Gastrocnemius medialis (tissue), 4 donors: ENCODE measurements at places on chromosomes 2 and 18.

GRCh38 chr2:100561191-100561590 lies 1.6 kb upstream of the PDCL3 start:
- no peak for DNase-seq

- DNase-seq = no peak
These were observed 269.0 kb downstream of the ICOS start for GRCh38 chr2:204205538-204205937.

DNA sequence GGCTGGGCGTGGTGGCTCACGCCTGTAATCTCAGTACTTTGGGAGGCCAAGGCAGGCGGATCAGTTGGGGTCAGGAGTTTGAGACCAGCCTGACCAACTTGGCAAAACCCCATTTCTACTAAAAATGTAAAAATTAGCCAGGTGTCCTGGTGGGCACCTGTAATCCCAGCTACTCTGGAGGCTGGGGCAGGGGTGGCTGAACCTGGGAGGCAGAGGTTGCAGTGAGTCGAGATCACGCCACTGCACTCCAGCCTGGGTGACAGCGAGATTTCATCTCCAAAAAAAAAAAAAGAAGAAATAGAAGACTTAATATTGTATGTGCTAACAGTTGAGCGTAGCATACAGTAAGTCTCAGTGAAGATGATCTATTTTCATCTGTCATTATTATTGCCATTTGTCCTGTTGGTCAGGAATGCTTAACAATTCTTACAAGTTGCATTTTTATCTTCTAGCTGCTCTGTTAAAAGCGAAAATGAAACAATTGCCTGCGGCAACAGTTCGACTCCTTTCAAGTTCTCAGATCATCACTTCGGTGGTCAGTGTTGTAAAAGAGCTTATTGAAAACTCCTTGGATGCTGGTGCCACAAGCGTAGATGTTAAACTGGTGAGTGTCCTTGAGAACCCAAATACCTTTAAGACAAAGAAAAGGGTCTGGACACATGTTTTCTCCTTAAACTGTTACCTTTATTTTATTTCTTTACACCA lies 7.2 kb downstream of the PMS1 start:
- DNase-seq = no peak

GRCh38 chr2:203782262-203782976 lies 76.0 kb downstream of the CD28 start:
- DNase-seq = no peak

DNA sequence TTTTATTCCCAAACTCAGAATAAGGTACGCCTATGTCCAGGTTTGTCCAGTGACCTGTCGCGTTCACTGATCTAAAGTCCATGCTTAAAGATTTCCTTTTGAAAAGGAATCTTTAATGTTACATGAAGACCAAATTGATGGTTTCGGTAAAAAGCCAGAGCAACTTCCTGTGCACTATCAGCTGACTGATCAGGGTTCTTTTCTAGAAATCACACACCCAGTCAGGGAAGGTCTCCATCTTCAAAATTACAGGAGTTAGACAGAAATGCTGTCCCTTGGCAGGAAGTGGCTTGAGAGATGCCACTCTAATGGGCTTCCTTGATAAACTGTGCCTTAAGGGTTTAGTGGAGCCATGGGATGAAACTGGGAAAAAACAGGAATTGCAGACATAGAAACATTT lies 14.7 kb upstream of the ARHGAP25 start:
- no peak for DNase-seq

- no peak for DNase-seq
These were observed 356.3 kb downstream of the PARD3B start for GRCh38 chr2:204901591-204901990.
